NCI-H1048 (cell line): ENCODE measurements at places on chromosomes 7 and 10.

- no peak for DNase-seq
Measured at GRCh38 chr7:140121326-140121725, 55.5 kb downstream of the KDM7A start.

GRCh38 chr10:91048380-91048779 lies 127.5 kb upstream of the ANKRD1 start:
- no peak for DNase-seq

DNA sequence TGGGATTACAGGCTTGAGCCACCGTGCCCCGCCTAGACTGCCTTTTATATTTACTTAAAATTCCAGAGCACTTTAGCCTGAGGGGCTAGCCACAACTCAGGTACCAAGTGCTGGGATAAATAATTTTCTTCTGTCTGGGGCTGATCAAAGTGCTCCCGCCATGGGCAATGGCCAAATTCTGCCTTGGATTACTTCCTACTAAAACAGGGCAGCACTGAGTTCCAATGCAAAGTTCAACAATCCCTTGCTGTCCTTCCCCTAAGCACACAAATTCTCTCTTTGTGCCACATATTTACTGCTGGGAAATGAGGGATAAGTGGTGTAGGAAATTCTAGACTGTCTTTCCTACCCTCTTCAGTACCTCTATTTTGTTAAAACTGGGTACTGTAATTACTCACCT lies 34.4 kb upstream of the ZNF92 start:
- DNase-seq: no peak

DNA sequence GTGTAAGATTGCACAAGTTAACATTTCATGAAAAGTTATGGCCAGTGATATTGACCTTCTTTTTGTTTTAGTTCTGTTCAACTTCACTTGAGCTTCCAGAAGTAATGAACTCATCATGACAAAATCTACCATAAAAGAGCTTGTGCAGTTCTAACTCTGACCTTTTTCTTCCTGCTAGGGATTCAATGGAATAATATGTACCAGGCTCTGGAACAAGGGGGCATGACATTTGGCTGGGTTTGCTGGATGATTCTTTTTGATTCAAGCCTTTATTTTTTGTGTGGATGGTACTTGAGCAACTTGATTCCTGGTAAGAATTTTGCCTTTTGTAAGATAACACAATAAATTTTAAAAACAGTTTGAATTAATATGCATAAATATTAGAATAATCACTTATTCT lies 205.0 kb downstream of the ABCA13 start:
- no peak for DNase-seq

DNA sequence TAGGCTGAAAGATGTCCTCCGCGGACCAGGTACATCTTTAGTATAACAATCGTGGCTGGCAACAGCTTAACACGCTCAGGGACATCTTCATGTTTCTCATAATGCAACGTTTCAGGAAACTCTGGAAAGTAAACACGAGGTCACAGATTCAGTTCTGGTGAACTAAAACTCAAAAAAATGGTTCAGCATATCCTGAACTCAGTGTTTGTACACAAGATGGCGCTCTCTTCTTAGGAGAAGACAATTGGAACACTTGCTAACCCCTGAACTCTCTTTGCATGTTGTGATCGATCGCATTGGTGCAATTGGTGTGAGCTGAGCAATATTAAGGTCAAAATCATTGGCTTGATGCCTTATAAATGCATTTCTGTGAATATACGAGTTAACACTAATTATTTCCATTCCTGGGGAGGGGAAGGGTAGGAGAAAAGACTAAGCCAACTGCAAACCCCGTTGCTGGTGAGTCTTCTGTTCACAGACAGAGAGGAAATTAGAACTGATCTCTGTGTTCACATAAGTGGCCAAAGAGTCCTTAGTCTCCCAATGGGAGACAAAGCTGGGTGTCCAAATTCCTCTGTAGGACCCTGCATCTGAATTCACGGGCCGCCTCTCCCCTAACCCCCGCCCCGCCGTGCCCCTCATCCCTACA lies 52.6 kb upstream of the FAM180A start:
- no peak for DNase-seq

- no peak for DNase-seq
Measured at GRCh38 chr10:124737221-124737620, 7.0 kb downstream of the FAM53B start.

DNA sequence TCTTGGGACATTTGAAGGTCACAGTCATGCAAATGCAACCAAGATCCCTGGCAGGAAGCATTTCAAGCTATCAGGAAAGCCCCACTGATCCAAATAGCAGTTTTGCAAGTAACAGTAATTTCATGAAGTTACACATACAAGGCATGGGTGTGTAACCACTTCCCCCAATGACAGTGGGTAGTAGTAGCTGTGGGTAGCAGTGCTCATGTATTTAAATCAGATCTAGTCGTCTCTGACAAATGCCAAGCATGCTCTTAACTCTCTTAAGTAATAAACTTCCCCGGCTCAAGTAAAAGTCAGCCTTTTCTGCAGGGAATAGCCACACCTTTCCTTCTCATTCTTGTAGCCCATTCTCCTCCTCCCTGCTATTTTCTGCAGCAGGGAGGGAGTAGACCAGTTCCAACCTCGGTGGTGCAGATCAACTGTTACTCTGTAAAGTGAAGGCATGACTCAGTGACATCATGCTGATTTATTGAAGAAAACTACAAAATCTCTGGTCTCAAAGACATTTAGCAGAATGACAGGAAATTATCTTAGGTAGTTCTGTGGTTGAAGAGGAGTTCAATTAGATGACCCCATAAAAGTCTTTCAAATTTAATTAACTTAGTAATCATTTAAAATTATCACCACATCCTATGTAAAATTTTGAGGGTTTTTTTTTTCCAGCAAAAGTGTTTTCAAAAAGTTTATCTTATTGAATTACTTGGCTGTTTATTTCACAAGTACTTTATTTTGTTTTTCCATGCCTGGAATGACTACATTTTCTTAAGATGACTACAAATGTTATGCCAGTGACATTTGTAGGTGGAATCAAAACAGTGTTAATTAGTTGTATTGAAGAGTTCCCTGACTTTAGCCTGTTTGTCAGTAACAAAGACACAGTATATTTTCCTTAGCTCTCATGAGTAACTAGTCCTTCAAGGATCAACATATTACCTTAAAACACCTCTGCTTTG lies 568.3 kb downstream of the INHBA start:
- no peak for DNase-seq

DNA sequence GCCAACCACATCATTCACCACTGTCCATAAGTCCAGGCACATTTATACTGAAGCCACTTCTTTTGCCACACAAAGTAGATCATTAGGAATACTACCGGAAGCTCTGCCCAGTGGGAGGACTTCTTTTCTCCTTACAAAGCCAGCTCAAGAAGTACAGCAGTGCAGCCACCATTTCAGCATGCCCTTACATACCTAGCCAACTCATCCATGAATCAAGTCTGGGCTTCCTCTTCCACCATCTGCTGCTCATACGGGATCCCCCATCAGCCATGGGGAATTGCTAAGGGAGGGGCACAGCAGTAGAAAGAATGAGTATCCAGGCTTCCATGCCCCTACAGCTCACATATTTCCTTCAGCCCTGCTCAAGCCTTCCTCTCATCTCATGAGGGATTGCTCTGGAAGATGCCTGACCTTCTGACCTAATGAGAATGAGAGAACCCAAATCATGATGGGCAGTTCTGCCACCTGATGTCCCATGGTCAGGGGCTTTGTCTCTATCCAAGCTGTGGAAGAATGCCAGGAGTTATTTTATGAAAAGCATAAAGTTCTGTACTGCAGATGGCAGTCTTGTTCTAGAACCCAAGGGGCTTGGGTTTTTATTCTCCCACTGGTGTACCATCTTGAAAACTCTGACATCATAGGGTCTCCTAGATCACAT lies 39.5 kb downstream of the ACSM6 start:
- DNase-seq: no peak

DNA sequence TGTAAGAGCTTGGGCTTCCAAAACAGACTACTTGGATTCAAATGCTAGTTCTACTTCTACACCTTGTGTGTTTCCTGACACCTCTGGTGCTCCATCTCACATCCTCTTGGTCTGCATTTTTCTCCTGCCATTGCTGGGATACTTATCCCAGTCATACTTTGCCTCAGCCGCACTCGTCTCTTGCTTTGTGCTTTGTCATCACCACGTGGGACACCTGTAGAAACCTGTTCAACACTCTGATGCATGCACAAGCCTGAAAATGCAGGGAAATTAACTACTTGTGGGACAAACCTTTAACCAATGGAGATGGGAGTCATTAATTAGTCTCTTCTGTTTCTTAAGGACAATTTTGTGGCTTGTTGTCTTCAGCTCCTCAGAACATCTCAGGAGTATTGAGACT lies 94.2 kb upstream of the PHYHIPL start:
- no peak for DNase-seq

GRCh38 chr10:33802566-33802965 lies 468.1 kb upstream of the NRP1 start:
- DNase-seq: no peak
